Activated T-cell treated with anti-CD3 and anti-CD28 coated beads for 4 hours (primary cell): ENCODE measurements at places on chromosomes 11 and 22.
A peak's percentile ranks its signal among the peaks of the same experiment; 100 is the strongest.

DNA sequence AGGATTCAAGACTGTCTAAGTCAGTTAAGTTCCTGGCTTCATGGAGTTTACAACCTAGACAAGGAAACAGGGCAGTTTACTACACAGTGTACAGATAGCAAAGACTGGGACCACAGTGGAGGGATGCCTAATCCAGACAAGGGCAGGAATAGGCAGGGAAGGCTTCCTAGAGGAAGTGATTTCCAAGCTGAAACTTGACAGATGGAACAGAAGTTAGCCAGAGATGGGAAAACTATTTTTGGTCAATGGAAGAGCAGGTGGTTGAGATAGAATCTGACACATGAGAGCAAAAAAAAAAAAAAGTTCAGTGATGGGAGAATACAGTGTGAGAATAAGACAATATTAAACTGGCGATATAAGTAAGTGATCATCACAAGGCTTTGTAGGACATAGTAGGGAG lies 1.3 kb downstream of the COA4 start:
- DNase-seq = no peak

DNA sequence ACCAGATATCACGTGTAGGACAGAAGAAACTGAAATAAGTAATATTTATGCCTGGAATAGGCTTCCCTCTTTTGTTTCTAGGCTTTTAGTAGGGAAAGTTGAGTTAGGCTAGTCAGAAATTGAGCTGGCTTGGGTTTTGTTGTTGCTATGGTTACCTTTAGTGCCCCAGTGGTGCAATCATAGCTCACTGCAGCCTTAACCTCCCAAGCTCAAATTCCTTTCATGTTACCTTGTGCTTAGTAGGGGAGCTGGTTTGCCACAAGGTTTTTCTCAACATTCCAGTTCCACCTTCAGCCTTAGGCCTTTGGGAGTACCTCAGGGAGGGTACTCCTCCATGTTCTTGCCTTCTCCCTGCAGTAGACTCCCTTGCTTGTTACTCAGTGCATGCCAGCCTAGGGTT lies 69.1 kb upstream of the SUSD2 start:
- no peak for DNase-seq

GRCh38 chr22:36323182-36323854 lies 64.4 kb downstream of the MYH9 start:
- no peak for DNase-seq

DNA sequence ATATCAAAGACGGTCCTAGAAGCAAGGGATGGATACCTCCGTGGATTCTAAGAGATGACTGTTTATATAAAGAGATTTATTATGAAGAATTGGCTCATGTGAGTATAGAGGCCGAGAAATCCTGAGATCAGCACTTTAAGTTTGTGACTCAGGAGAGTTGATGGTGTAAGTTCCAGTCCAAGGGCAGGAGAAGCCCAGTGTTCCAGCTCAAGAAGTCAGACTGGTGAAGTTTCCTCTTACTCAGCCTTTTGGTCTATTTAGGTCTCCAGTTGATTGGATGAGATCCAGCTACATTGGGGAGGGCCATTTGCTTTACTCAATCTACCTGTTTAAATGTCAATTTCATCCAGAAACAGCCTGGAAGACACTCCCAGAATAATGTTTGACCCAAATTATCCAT lies 45.1 kb downstream of the TSPAN18 start:
- DNase-seq = no peak

GRCh38 chr11:129209891-129210830 lies 18.0 kb upstream of the ARHGAP32 start:
- DNase-seq = no peak

GRCh38 chr22:39498368-39498767 lies 3.7 kb upstream of the MIEF1 start:
- DNase-seq = no peak

DNA sequence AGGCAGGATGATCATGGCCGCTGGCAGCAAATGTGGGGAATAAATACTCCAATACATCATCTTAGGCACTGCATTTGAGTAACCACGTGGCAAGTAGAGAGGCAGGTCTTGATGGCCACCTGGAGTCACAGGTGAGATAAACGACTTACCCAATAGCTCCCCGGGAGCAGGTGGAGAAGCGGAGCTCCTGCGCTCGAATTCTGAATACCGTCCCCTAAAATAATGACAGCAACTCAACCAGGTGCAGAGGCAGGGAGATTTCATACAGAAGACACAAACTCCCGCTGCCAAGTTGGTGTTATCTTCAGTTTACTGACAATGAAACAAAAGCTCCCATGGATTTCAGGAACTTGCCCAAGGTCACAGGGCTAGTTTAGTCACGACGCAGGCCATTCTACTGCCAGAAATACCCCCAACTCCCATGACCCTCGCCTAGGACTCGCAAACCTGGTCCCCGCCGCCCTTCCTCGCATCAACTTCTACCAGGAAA lies 437 bp downstream of the SLC43A3 start:
- DNase-seq = no peak

DNA sequence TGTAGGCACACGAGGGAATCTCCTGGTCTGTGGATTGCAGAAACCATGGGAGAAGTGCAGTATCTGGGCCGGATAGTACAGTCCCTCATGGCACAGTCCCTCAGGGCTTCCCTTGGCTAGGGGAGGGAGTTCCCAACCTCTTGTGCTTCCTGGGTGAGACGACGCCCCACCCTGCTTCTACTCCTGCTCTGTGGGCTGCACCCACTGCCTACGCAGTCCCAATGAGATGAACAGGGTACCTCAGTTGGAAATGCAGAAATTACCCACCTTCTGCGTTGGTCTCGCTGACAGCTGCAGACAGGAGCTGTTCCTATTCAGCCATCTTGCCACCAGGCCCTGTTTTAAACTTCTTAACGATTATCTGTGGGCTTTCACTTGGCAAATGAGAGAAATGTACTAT lies 157.2 kb upstream of the CARD18 start:
- no peak for DNase-seq

GRCh38 chr11:62069374-62069773 lies 54.4 kb upstream of the INCENP start:
- DNase-seq = no peak

DNA sequence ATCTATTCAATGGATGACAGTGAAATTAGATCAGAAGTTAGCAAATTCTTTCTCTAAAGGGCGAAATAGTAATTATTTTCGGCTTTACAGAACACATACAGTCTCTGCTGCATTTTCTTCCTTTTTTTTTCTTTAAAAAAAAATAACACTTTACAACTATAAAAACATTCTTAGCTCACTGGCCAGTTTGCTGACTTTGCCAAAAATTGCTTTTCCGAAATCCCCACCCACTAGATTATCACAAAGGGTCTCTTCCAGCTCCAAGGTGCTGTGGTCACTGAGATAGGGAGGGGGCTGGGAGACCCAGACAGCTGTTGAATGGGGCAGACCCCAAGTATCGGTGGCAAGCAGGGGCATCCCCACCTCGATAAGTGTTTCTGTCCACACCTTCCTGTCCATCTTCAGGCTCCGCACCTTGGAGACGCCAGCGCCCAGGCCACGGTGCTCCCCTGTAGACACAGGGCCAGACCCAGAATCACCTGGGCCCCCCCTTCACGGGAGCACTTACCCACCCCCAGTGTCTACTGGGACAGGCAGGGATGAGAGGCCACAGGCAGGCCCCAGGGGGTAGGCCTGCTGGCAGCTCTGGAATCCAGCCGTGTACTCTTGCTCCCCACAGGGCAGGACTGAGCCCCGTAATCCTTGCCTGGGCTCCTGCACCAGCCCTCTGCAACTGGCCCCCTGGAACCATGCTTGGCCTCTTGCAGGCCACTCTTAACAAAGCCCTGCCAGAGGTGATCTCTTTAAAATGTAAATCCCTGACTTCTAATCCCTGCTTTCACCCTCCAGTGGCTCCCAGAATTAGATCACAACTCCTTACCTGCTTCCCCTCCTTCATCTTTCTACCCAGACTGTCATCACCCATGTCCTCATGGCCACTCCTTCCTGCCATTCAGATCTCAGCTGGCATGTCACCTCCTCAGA lies 31.5 kb upstream of the PDE2A start:
- DNase-seq = no peak

GRCh38 chr22:40764763-40765441 lies 54.2 kb downstream of the SLC25A17 start:
- DNase-seq = no peak

DNA sequence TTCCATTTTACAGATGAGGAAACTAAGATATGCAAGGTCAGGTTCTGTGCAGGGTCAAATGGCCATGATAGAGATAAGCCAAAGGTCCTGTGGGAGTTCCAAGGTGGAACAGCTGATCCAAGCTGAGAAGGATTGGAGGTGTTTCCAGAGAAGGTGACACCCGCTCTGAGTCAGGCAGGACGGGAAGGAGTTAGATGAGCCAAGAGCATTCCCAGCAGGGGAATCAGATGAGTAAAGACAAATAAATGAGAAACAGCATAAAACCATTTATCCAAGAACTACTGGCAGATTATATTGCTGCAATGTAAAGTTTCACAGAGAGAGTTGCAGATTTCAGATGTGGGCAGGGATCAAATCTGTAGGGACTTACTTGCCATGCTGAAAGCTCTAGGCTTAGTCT lies 18.9 kb upstream of the HEPHL1 start:
- DNase-seq = no peak

DNA sequence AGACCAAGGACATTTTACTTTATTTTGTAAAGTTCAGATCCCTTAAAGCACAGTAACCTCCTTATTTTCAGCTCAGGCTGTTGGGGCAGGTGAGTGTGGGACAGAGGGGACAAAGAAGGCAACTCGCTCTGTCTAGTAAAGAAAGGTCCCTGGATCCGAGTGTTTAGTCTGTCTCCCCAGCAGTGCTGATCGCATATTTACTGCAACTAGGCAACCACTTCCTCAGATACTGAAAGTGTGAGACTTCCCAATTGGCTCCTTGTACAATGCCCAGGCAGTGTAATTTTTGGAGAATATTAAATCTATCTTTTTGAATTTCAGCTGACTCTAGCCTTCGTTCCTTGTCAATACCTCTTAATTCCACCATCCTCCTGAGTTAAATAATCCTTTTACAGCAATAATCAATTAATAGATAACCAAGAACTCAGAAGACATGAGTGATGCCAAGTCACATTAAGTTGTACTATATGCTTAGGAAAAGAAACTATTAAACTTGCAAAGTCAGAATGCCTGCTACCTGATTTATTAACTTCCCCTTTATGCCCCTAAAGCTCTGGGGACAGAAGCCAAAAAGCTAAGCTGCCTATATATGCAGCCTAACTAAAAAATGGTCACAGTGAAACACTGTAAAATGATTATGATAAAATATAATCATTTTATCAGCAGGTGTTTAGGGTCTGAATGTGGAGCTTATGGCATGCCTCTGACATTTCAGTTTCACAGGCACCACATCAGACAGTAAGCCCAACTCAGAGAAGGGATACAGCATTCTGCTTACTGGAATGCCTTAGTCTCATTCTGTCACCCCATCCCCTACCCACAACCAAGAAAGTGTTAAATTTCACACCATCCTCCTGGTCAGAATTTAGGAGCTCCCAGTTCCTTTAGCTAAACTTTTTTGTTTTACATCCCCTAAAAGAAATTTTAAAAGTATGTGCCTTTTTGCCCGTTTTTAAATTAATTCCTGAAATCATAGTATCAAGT lies 138.7 kb downstream of the TRIM44 start:
- DNase-seq = no peak

- DNase-seq = no peak
Measured at GRCh38 chr22:38300197-38300945, 16.9 kb downstream of the CSNK1E start.

DNA sequence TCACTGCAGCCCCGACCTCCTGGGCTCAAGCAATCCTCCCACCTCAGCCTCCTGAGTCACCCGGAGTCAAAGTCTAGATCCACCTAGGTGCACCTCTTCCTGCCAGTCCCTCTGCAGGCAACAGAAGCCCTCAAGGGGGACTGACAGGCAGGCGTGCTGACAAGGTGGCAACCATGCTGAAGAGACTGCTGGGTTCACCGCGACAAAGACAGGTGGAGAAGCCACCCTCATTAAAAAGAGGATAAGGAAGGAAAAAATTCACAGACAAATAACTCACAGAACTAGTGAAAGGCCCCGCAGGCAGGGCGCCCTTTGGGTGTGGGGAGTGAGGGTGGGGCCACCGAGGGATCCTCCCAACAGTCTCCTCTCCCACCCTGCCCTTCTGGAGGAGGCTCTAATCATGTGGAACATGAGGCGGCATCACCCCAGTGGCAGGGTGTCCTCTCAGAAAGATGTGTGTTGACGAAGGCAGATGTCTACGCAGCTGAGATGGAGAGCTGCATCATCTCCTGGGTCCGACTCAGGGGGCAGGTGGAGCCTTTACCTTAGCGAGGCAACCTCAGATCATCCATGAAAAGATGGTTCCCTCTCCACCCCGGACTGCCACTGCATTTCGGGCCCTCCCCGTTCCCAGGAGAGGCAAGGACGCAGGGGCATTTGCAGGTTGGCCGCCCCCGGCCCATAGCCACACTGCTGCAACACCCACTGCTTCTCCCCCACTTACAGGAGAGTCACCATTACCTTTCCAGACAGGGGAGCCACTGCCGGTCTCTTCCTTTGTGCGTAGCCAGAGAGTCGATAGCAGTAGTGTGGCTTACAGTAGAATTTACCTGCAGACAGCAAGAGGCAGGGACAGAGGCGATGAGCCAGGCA lies 91.2 kb upstream of the BID start:
- no peak for DNase-seq

DNA sequence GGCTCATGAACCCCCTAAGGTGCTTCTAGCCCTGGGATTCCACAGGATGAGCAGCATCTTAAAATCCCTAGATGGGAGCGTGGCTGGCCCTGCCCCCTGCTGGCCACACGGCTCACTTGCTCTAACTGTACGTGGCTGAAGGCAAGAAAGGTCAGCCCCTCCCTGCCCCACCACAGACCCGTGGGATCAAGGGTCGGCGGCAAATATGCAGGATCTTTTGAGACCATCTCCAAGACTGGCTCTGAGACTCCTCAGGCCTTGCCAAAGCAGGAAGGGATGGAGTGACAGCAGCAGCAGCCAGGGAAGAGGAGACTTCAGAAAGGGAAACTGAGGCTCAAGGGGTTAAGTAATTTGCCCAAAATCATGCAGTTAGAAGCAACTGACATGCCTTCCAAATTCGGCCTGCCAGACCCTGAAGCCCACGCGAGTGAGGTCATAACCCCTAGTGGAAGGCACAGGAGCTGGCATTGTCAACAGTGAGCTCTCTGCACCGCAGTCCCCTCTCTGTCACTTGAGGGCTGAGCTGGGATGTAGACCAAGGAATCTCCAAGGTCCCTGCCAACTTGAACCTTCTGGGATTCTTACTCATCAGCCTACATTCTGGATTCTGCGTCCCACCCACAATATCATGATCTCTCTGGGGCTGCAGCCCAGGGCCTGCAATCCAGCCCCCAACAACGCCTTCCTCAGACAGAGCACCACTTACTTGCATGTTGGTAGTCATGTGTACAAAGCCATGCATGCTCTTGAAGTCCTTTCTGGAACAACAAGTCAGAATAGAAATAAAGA lies 31.4 kb downstream of the CREB3L1 start:
- peak; percentile 50 for DNase-seq
